CD8-positive, alpha-beta memory T cell (primary cell): ENCODE measurements at places on chromosomes 6 and 20. TPM values are rescaled to one million over a fixed set of nuclear protein-coding genes. Genes with fewer than 3 reads are reported as not detected.

GRCh38 chr6:108541843-108542759 is 18.6 kb upstream of the FOXO3 start:
- peaks cover 19% of the 10 kb centered on the region for H3K4me1 ChIP-seq
- H3K36me3 ChIP-seq, result no peaks in the 10 kb centered on the region
- no peaks in the 10 kb centered on the region for H3K27me3 ChIP-seq
- H3K4me3 ChIP-seq, result no peak overlapping the region
- no peak overlapping the region for H3K27ac ChIP-seq
- DNase-seq, result peak; percentile 65

DNA sequence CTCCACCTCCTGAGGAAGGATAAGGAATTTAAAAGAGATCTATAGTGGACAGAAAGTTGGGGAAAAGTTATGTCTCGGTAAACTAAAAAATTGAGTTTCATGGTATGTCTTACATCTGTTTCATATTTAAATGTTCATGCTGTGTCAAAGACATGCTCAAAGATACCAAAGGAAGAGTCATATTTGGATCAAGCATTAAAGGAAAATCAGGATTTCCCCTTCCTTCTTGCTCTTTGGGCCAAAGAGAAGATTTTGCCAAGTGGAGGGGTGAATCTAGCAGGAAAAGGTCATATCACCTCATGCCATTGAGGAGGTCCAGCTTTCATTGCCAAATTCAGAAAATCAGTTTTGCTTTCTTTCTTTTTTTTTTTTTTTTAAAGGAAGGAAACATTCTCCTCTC is 192.4 kb downstream of the OGFRL1 start:
- H3K4me3 ChIP-seq, result no peak overlapping the region
- no peak for DNase-seq
- H3K4me1 ChIP-seq, result no peaks in the 10 kb centered on the region

DNA sequence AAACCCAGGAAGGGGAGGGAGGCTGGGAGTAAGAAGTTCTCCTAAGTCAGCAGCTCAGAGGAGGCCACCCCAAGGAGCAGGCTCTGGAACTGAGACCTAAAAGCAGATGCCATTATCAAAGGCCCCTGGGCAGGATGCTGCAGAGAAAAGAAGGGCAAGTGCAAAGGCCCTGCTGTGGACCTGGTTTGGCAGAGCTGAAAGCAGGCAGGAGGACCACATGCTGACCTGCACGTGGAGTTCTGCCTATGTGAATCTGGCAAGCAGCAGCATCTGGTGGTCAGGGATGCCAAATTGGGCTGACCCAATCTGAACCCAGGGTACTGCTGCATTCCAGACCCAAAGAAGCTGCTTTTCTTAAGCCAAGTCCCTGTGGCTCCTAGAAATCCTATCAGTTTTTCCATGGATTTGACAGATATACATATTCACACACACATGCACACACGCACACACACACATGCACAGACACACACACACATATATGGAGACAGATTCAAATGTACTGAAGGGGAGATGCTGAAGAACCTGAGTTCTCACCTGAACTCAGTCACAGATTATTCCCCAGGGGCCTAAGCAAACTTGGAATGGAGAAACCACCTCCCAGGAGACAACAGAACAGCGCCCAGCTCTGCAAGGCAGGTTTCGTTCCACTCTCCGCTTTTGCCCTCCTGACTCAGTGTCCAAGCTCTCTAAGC is 119.9 kb downstream of the FOXA2 start:
- H3K27me3 ChIP-seq, result no peaks in the 10 kb centered on the region
- no peaks in the 10 kb centered on the region for H3K36me3 ChIP-seq
- no peak for DNase-seq
- H3K4me1 ChIP-seq, result no peaks in the 10 kb centered on the region
- no peak overlapping the region for H3K27ac ChIP-seq

DNA sequence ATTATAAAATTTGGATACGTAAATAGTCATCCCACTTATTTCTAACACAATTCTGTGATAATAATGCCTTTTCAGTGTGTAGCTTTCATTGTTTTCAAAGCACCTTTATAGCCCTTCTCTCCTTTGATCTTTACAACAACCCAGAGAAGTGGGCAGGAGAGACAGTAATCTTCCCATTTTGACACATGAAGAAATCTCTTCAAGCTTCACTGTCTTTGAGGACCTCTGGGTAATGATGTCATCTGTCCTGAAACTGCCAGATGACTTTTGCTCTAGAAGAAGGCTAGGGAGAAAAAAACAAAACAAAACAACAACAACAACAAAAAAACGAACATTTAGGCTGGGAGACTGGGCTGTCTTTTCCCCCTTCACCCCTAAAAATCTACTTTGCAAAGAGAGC is 203.0 kb downstream of the KCNQ5 start:
- no peaks in the 10 kb centered on the region for H3K36me3 ChIP-seq
- no peak overlapping the region for H3K27ac ChIP-seq
- H3K4me3 ChIP-seq, result no peak overlapping the region

DNA sequence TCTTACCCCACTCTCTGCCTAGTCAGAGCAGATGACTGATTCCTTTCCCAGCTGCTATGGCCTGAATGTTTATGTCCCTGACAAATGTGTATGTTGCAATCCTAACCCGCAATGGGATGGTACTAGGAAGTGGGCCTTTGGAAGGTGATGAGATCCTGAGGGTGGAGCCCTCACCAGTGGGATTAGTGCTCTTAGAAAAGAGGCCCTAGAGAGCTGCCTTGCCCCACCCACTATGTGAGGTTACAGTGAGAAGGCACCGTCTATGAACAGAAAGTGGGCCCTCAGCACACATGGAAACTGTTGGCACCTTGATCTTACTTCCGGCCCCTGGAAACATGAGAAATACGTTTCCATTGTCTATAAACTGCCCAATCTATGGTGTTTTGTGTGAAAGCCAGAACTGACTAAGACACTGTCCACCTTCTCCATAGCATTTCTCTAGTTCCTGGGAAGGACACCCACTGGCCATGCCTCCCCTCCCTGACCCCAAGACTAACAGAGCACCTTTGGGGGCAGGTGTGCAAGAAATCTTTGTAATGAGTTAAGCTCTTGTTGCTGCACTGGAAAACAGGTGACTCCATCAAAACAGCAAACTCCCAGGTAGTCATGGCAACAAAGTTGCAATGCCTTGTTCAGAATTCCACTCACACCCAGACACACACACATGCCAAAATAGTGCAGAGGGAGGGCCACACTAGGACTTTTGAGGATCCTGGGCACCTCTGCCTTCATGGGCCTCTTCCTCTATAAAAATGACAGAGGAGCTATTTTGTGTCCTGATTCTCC is 16.2 kb downstream of the GABRR2 start:
- peak overlapping the region; percentile 75 for H3K27ac ChIP-seq
- peak; percentile 74 for DNase-seq
- H3K4me1 ChIP-seq, result peaks cover 23% of the 10 kb centered on the region

ASIP gene
- total RNA-seq, result not detected

PARD6B gene
- total RNA-seq, result 5.6 TPM

- DNase-seq, result no peak
- H3K4me3 ChIP-seq, result no peak overlapping the region
- H3K4me1 ChIP-seq, result peaks cover 8% of the 10 kb centered on the region
- H3K27ac ChIP-seq, result no peak overlapping the region
- H3K36me3 ChIP-seq, result no peaks in the 10 kb centered on the region
- no peaks in the 10 kb centered on the region for H3K27me3 ChIP-seq
These were observed 4.8 kb downstream of the ARHGAP18 start for GRCh38 chr6:129705212-129705611.

GRCh38 chr6:24565196-24565595 is 70.4 kb downstream of the ALDH5A1 start:
- no peak overlapping the region for H3K27ac ChIP-seq
- H3K4me3 ChIP-seq, result no peak overlapping the region
- H3K4me1 ChIP-seq, result no peaks in the 10 kb centered on the region
- no peaks in the 10 kb centered on the region for H3K27me3 ChIP-seq
- H3K36me3 ChIP-seq, result no peaks in the 10 kb centered on the region

PLCB1 gene
- 8.5 TPM for total RNA-seq

MYBL2 gene
- 78.6 TPM for total RNA-seq

SLC24A3 gene
- not detected for total RNA-seq

MOG gene
- total RNA-seq, result not detected
